ENCODE measurements at places on chromosomes 4 and X.

- H3K4me3 ChIP-seq: no peak overlapping the region
- H3K27ac ChIP-seq: peak overlapping the region; percentile 90
- H3K4me1 ChIP-seq: peaks cover 48% of the 10 kb centered on the region
- H3K36me3 ChIP-seq: peaks cover 4% of the 10 kb centered on the region
Observed at GRCh38 chr4:153485860-153486259, 19.7 kb downstream of the TMEM131L start.

DNA sequence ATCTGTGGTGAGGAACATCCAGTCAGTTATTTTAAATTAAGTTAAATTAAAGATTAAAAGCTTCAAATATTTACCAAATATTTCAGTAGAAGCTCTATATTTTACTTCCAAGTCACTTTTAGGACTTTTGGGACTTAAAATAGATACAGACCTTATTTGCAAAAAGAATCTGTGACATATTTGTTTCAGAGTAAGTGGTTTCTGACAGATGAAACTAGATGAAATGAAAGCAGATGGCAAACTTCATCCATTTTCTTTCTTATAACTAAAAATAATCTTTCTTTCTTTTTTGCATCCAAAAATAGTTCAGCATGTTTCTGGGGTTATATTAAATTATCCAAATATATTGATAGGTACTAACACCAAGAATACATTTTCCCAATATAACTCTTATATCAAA is 6.6 kb upstream of the UTP3 start:
- H3K27me3 ChIP-seq: peaks cover 4% of the 10 kb centered on the region
- H3K4me3 ChIP-seq: no peak overlapping the region
- no peaks in the 10 kb centered on the region for H3K36me3 ChIP-seq
- no peak for DNase-seq
- H3K4me1 ChIP-seq: no peaks in the 10 kb centered on the region
- no peak overlapping the region for H3K27ac ChIP-seq

DNA sequence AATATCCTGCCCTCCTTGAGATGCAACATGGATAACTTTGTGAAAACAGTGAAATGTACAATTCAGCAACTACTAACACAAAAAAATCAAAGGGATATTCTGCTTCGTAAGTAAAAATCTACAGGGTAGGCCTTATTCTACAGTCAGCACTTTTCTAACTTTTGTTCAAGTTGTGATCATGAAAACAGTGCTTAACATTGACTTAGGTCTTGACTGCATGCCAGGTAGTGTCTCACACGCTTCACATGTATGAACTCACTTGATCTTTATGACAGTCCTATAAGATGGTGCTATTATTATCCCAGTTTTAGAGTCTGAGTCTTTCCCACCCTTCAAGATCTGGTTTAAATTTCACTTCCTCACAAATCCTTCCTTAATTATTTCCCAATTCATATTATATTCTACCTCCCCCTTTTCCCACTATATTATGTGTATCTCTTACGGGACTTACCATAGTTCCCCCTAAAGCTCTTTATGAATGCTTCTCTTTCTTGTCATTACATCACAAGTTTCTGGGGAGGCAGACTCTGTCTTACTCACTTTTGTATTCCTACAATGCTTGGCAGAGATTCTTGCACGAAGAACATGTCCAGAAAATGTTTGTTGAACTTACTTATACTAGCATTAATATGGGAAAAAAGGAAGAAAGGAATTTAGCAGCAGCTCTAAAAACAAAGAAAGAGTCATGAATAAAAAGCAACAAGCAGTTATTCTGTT is 179.8 kb downstream of the SCFD2 start:
- H3K4me3 ChIP-seq: no peak overlapping the region
- peaks cover 25% of the 10 kb centered on the region for H3K4me1 ChIP-seq
- H3K27ac ChIP-seq: no peak overlapping the region
- no peaks in the 10 kb centered on the region for H3K27me3 ChIP-seq
- DNase-seq: no peak

- no peak overlapping the region for H3K27ac ChIP-seq
- no peaks in the 10 kb centered on the region for H3K27me3 ChIP-seq
- no peaks in the 10 kb centered on the region for H3K36me3 ChIP-seq
- H3K4me1 ChIP-seq: no peaks in the 10 kb centered on the region
- no peak for DNase-seq
Observed at GRCh38 chr4:54929459-54929858, 195.9 kb downstream of the KDR start.

DNA sequence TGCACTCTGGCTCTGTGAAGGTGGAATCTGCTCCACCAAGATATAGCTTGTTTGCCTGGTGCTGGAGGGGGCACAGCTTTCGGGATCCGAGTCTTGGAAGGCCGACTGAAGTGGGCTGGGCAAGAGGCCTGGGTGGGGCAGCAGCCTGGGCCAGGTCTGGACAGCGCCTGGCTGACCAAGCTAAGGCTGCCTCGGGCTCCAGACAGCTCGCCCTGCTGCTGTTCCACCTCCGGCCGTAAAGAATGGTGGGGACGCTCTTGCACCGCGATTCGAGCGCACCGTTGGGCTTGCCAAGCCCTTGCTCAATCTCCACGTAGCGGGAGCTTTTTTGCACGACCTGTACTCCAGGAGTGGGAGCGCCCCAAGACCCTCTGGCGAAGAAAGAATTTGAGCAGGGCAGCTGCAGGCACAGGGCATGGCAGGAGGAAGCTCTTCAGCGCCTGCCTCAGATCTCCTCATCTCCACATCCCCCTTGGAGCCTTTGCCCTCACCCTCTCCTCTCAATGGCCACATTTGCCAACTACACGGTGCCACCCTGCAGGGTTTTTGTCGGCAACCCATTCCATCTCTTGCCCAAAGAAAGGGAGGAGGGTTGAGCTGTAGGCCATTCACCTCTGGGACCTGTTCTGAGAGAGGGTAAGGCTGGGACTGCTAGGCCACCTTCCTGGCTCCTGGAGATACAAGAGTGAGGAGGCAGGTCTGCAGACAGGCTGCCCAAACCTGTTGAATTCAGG is 18.9 kb downstream of the CNGA2 start:
- H3K36me3 ChIP-seq: no peaks in the 10 kb centered on the region
- H3K27ac ChIP-seq: no peak overlapping the region
- H3K4me3 ChIP-seq: no peak overlapping the region
- no peaks in the 10 kb centered on the region for H3K4me1 ChIP-seq

DNA sequence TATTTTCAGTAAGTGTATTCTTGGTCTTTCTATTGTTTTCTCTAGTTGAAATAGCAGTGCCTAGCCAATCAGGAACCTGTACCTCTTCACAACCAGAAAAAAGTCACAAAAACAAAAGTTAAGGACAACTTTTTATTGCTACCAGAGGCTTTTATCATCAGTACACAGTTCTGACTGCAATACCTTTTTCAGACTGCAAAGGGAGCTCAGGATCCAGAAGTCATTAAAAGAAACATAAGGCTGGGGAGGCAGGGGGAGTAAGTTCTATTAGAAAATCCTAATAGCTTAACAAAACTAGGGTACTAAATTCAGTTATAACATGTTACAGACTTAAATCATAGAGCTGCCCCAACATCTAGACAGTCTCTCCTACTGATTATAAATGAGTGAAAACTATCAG is 28.8 kb downstream of the CCNI start:
- DNase-seq: no peak
- no peak overlapping the region for H3K4me3 ChIP-seq
- H3K27ac ChIP-seq: peak overlapping the region; percentile 10
- no peaks in the 10 kb centered on the region for H3K27me3 ChIP-seq
- peaks cover 12% of the 10 kb centered on the region for H3K4me1 ChIP-seq

DNA sequence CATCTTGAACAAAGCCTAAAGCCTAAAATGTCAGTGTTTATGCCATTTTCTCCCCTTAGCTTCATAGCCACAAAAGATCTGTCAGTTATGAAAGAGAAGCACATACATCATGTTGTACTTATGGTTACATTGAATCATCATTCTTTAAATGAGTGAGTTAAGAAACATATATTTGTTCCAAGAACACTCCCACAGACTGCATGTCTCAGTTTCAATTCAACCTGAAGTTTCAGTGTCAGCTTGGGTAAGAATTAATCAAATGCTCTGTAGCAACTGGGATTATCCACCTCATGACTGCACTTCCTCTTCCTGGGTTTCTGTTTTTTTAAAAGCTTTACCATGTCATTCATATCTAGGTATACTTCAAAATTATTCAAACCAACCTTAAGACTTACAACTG is 3.9 kb upstream of the TMPRSS11B start:
- no peak overlapping the region for H3K4me3 ChIP-seq
- H3K4me1 ChIP-seq: no peaks in the 10 kb centered on the region
- no peaks in the 10 kb centered on the region for H3K27me3 ChIP-seq
- DNase-seq: no peak
- no peaks in the 10 kb centered on the region for H3K36me3 ChIP-seq

DNA sequence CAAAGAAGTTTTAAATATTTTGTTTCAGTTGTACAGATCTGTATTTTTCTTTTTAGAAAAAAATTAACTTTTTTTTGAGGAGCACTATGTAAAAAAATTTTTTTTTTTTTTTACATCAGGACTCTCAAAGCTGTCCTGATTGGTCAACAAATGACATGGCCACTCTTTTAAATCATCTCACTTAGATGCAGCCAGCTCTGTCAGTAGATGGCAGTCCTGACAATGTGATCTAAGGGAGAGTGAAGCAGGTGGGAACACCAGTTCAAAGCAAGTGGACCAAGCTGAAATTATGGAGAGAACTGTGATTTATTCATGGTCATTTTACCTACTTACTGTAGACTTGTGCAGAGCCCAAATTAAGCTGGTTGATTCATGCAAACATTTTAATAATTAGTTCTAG is 174.7 kb upstream of the GPRIN3 start:
- no peak overlapping the region for H3K4me3 ChIP-seq
- DNase-seq: no peak
- H3K36me3 ChIP-seq: no peaks in the 10 kb centered on the region
- H3K27me3 ChIP-seq: peaks cover 3% of the 10 kb centered on the region

DNA sequence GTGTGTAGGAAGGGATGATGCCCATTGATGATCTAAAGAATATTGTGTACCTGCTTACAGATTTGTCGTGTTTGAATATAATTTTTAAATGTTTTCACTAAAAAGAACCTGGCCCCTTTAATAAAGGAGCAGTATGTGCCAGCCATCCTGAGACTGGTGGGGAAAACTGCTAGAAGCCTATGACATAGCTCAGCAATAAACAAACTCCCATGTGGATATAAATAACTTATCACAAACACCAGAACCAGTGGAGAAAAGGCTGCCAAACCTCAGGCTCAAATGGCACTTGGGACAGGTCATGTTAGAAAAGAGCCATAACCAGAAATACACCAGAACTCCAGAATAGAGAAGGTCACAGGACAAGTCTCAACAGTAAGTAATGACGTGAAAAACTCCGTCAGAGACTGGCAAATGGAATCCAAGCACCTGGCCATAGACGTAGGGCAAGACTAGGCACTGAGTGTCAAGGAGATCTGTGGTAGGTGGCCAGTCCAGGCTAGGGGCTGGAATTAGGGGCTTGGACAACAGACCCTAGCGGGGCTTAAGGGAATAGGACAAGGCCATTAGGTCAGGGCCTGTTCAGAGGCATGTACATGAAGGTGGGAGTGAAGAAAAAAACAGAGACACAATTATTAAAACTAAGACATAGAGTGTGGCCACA is 11.7 kb upstream of the QRFPR start:
- H3K4me3 ChIP-seq: no peak overlapping the region
- H3K27ac ChIP-seq: no peak overlapping the region
- DNase-seq: no peak

GRCh38 chr4:47837094-47837907 is 566 bp downstream of the CORIN start:
- H3K4me3 ChIP-seq: peak overlapping the region; percentile 90
- peak overlapping the region; percentile 23 for H3K27ac ChIP-seq
- DNase-seq: peak; percentile 75
- H3K36me3 ChIP-seq: peaks cover 16% of the 10 kb centered on the region
- peaks cover 30% of the 10 kb centered on the region for H3K27me3 ChIP-seq
- H3K4me1 ChIP-seq: peaks cover 6% of the 10 kb centered on the region

DNA sequence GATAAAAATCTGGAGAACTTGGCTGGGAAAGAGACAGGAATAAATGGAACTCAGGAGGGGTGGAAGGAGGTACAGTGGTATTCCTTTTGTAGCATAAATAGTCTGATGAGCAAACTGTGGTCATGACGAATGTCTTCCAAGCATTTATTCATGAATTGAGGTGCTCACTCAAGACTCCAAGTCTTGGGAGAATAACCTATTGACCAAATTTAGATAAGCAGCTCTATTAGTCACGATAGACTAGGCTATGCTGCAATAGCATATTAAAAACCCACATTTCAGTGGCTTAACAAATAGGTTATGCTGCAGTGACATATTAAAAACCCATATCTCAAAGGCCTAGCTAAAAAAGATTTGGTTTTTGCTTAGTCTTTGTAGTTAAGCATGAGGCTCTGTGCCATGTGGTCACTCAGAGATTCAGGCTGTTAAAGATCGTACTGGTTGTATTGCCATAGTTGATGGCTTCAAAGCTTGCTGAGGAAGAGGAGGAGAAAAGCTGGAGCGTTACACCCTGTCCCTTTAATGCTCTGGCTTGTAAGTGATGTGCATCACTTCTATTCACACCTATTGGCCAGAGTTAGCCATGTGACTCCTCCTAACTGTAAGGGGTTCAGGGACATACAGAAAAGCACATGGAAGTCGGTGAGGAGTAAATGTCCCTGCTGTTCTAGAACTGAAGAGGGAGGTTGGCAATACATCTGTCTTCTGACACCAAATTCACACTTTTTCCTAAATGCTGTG is 24.5 kb upstream of the CCDC149 start:
- H3K27ac ChIP-seq: no peak overlapping the region
- H3K27me3 ChIP-seq: peaks cover 12% of the 10 kb centered on the region
- no peaks in the 10 kb centered on the region for H3K4me1 ChIP-seq
- DNase-seq: no peak
- no peaks in the 10 kb centered on the region for H3K36me3 ChIP-seq
- H3K4me3 ChIP-seq: no peak overlapping the region

GRCh38 chr4:101791182-101791558 is 640 bp downstream of the BANK1 start:
- H3K4me3 ChIP-seq: peak overlapping the region; percentile 82
- peaks cover 3% of the 10 kb centered on the region for H3K36me3 ChIP-seq
- no peak for DNase-seq

DNA sequence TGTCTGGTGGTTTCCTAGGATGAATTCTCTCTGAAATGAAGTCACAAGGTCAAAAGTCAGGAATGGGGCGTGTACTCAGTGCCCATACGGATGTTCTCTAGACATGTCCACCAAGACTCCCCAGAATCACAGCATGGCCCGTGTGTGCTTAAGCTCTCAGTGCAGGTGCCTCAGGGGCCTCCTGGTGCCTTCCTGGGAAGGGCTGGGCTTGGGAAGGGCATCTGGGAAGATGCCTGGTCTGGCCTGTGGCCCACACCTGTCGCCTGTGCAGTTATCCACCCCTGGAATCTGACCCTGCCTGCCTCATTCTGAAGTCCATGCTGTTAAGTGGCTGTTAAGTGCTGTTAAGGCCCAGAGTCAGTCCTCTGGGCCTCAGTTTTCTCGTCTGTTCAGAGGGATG is 31.2 kb downstream of the SORCS2 start:
- H3K4me3 ChIP-seq: no peak overlapping the region
- no peaks in the 10 kb centered on the region for H3K36me3 ChIP-seq
- H3K27me3 ChIP-seq: no peaks in the 10 kb centered on the region
- H3K27ac ChIP-seq: no peak overlapping the region
- H3K4me1 ChIP-seq: peaks cover 20% of the 10 kb centered on the region

DNA sequence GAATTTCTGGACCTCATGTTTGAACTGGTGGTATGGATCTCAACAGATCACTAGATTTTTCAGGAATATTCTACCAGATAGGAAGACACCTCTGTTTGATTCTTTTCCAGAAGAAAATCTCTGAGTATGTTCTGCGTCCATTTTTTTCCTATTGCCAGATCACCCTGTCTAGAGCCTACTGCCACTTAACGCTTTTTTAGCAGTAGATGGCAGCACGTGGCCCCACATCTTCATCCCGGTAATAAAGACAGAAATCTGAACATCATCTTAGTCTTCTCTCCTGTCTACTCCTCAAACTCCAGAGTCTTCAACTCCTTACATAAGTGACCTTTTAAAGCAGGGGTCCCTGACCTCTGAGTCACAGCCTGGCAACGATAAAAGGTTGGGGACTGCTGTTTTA is 184.7 kb downstream of the TMA16 start:
- DNase-seq: no peak
- no peak overlapping the region for H3K27ac ChIP-seq
- H3K36me3 ChIP-seq: no peaks in the 10 kb centered on the region

Measured in type B pancreatic cell (in vitro differentiated cells).